DMS153 (cell line): ENCODE measurements at places on chromosomes 13 and 19.
A peak's percentile ranks its signal among the peaks of the same experiment; 100 is the strongest.

GRCh38 chr19:13712767-13713201 lies 51.5 kb upstream of the MRI1 start:
- DNase-seq: no peak

GRCh38 chr19:12665671-12666264 lies 774 bp downstream of the MAN2B1 start:
- no peak for DNase-seq

DNA sequence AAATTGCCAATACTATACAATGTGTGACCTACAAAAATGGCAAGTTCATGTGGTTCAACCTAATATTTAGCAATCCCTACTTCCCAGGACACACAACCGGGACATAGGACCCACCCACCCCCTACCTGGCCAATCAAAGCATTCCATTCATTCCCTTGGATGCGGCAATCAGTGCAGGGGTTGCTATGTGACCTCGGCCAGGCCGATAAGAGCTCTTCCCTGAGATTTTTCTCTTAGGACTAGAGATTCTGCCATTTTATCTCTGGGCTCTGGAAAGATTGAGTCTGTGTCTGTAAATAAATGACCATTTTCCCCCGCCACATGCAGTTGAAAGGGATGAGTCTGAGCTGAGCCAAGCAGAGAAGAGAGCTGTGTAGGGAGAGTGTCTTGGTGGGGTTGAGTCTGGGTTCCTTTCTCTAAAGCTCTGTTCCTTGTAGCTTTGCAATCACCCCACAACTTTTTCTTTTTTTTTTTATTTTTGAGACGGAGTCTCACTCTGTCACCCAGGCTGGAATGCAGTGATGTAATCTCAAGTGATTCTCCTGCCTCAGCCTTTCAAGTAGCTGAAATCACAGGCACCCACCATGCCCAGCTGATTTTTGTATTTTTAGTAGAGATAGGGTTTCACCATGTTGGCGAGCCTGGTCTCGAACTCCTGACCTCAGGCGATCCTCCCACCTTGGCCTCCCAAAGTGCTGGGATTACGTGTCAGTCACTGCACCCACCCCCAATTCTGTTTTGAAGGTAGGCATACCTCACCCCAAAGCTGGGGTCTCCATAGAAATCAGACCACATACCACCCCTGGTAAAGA lies 7.4 kb downstream of the IFNL1 start:
- no peak for DNase-seq

- DNase-seq: no peak
These were observed 12.4 kb downstream of the RFX1 start for GRCh38 chr19:13993590-13994300.

DNA sequence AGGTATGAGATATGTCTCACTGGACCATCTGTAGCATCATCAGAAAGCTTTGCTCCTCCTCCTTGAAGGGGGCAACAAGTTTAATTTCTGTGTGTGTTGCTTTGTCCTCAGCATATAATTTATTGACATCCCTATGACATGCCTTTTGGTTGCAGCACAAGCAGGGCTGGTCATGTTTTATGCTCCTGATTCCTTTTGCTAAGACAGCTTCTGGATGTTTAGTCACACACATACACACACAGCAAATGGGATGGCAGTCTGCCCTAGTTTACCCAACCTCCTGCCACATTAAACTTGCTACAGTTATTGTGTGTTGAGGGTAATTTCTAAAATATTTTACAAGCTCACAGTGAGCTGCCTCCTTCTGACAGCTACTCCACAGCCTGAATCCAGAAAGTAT lies 217.9 kb upstream of the RXFP2 start:
- no peak for DNase-seq

- DNase-seq: no peak
These were observed 17.3 kb downstream of the SIGLEC8 start for GRCh38 chr19:51440846-51441409.

GRCh38 chr19:4304538-4305256 lies at the start of gene FSD1:
FSD1 (plus strand) TSS chr19:4304598; CDS start chr19:4304747, 149 bp downstream.
- peak; percentile 20 for DNase-seq

- DNase-seq: no peak
These were observed 4.5 kb upstream of the IL12RB1 start for GRCh38 chr19:18091217-18091608.

DNA sequence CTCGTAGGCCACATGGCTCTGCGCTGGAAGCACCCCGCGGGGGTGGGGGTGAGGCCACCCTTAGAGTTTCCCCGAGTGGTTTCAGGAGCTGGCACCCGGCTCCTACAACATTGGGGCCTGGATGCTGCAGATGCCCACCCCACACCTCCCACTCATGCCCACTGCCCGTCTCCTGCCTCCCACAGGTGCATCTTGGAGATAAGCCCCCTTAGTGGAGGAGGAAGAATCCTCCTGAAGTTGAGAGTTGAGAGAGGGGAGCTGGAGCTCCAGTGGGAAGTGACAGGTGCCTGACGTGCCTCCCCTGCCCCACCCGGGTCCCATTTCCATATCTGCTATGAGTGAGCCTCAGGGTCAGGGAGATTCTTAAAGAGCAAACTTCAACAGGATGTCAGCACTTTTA lies 341.3 kb downstream of the TEX29 start:
- no peak for DNase-seq

- DNase-seq: no peak
These were observed 17.4 kb upstream of the C13orf46 start for GRCh38 chr13:113991191-113991669.

GRCh38 chr13:106029676-106030290 lies 505.7 kb downstream of the EFNB2 start:
- DNase-seq: no peak

DNA sequence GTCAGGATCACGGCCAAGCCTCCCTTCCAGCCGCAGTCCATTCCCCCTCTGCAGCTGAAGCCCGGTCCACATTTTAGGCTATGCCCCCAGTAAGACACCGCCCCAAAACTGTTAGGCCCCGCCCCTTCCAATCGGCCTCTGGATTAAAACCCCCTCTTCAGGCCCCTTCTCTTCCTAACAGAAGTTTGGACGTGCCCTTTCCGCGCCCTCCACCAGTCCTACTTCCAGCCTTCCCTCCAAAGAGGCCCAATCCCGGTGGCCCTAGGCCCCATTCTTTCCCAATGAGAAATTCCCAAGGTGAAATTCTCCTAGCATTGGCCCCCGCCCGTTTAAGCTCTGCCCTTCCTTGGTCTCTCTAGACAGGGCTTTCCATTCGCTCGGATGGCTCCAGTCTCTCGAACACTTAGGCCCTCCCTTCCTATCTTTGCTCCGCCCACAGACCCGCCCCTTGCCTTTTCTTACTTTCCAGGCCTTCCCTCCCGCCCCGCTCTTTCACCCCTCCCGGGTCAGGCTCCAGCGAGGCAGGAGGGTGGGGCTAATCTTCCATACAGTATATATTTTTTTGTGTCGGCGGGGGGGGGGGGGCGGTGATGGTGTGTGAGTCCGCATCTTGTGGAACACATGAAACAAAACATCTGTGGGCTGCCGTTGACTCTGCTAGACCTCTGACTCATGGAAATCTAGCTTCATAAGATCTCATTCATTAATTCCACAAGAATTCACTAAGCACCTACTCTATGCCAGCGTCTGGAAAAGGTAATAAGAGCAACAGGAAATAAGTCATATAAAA lies 13.6 kb downstream of the LTBP4 start:
- peak; percentile 72 for DNase-seq

DNA sequence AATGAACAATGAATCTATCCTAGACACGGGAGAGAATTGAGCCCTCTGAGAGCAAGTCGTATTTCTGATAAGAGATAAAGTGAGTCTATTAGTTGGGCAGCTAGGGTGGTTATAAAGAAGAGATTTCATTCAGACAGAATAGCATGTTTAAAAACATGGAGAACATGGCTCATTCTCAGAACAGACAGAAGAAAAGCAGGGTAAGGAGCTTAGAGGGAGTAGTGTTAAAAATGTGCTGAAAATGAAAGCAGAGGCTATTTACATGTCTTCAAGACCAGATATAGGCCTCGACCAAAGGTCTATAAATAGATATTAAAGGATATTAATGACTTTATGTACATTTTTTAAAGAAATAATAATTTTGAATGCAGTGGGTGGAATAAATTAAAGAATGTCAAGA lies 149.5 kb downstream of the SLITRK1 start:
- DNase-seq: no peak

DNA sequence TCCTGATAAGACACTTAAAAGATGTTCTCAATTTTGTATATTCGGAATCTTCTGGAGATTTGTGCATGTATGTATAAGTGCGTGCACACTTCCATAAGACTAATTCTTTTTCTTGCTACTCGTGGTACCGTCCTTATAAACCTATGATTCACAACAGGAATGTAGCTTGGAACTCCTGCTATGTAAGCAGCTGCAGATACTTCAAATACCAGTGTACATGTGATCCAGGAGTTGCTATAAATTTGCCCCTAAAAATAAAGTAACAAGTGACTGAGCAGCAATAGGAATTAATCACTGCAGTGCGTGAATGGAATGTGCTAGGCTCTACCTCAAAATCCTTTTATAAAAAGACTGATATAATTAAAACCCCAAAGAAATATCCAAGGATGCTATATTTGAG lies 214.9 kb downstream of the KLF5 start:
- DNase-seq: no peak

- DNase-seq: no peak
These were observed 1.1 kb upstream of the PLVAP start for GRCh38 chr19:17378271-17378670.

- DNase-seq: no peak
These were observed 60.4 kb downstream of the MYO9B start for GRCh38 chr19:17136021-17136420.

DNA sequence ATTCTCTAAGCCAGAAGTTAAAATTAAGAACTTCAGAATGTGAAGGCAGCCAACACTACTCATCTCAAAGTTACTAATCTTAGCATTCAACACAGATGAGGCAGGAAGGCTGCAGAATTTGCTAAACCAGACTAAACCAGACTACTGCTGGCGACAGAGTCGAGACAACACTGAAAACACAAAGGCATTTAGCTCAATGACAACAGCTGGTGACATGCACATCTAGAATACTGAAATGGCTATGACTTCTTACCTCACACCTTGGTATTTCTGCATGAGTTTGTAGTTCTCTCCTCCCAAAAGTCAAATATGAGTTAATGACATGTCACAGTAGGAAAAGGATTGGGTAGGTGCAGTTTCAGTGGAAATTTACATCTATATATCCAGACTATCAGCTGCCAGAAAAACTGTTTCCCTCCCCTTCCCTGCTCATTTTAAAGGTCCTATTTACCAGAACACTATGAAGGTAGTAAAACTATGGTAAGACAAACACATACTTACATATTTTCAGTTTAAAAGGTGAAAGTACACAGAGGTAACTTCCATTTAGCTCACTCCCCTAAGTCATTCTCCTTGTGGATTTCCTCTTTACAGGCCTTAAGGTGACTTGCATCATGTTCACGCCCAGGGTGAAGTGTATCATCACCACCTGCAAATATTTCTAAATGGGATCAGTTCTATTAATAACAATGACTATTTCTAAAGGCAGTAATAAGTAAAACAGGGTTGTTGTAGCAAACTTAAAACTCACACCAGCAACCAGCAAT lies 21.4 kb downstream of the FOXO1 start:
- DNase-seq: no peak

- no peak for DNase-seq
These were observed 94.6 kb upstream of the RFC3 start for GRCh38 chr13:33723365-33723764.

GRCh38 chr13:20616059-20616797 lies 49.3 kb downstream of the IFT88 start:
- DNase-seq: no peak

GRCh38 chr19:41399091-41399490 lies 1.5 kb downstream of the BCKDHA start:
- DNase-seq: no peak

DNA sequence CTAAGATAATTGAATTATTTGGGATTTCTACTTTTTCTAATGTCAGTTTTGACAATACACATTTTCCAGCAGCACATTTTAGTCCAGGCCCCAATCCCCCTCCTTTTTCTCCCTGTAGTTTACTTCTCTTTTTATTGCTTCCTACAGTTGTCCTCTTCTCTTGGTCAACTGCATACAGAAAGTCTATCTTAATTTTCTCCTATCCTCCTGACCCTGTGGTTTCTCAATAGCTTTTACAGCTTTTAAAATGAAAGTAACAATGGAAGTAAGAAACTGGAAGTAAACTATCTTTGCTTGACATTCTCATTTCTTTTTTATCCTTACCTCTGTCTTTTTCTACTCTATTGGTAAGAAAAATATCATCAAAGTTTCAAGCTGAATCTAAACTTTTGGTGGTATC lies 106.5 kb upstream of the OXGR1 start:
- DNase-seq: no peak

DNA sequence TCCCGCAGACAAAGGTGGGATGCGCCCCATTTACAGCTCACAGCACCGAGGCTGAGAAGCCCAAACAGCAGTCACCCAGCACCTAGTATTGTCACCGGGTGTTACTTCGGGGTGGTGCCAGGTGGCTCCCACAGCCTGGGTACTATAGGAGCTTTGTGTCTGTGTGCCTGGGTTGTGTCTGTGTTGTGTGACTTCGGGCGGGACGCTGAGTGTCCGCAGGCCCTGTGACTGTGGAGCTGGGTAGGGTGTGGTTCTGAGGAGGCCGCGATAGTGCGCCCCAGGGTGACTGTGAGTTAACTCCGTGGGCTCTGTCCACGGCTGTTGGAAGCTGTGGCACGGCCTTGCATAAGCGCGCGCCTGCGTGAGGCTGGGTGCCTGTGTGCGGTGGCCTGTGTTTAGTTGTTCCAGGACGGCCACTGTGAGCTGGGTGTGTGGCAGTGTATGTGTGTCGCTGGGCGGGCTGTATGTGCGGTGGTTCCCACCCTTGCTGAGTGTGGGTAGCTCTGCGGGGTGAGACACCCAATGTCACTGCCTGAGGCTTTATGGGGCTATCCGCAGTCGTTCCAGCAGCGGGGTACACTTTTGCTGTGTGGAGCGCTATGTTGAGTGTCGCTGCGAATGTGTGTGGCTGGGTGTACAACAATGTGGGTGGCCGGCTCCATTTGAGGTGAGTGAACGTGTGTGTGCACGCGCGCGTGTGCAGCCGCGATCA lies 559 bp upstream of the SSBP4 start:
- DNase-seq: peak; percentile 30

GRCh38 chr13:40306817-40307216 lies 359.6 kb downstream of the FOXO1 start:
- no peak for DNase-seq

- DNase-seq: no peak
These were observed 189.2 kb downstream of the SLITRK6 start for GRCh38 chr13:85610024-85610423.

DNA sequence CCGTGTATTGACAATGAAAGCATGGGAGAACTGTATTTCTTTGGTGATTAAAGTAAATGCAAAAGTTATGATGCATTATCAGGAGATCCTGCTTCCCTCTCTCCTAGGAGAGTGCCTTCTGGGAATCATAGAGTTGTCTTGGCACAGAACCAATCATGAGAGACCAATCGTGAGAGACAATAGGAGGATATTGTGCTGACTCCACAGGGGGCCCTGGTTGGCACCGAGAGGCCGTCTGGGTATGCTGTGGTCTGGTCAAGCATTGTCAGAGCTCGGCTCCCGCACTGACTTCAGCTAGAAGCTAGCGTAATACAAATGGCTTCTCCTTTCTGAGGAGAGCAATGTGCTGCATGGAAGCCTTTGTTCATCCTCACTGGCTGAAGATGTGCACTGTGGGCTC lies 131.5 kb upstream of the GJB6 start:
- no peak for DNase-seq
